NCI-H1105 (cell line): ENCODE measurements at places on chromosomes 16 and 17.

- DNase-seq = no peak
Observed at GRCh38 chr16:55000595-55000994, 69.9 kb downstream of the IRX5 start.

DNA sequence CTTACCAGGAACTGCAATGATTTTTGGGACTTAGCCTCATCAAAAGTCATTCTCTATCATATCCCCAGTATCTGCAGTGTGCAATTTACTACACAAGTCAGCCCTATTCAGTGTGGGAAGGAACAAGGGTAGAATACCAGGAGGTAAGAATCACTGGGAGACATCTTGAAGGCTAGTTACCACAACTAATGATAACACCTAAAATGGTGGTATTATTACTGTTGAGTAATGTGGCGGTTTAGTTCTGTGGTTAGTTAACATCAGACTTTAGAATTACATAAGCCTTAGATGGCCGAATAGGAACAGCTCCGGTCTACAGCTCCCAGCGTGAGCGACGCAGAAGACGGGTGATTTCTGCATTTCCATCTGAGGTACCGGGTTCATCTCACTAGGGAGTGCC is 567.9 kb upstream of the CDH11 start:
- DNase-seq = no peak

- DNase-seq = peak; percentile 97
Observed at GRCh38 chr17:21042458-21043295, at the start of gene USP22. TSS of gene USP22 (minus strand) at chr17:21043011. CDS start at chr17:21042835, 176 bp downstream.

DNA sequence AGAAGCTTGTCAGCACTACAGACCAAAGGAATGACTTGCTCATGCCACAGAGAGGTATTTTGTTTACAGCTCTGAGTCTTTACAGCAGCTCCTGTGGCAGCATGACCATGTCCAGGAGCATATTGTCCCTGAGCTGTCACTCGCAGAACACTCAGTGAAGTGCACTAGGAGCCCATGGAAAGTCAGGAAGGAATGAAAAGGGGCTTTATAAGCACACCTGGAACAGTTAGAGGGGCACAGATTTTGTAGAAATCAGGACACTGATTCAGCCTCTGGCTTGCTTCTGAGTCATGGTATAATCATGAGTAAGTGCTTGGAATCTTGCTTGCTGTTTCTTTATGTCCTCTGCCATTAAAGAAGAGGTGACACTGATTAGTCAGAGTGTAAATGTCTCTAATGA is 41.0 kb downstream of the TADA2A start:
- no peak for DNase-seq

DNA sequence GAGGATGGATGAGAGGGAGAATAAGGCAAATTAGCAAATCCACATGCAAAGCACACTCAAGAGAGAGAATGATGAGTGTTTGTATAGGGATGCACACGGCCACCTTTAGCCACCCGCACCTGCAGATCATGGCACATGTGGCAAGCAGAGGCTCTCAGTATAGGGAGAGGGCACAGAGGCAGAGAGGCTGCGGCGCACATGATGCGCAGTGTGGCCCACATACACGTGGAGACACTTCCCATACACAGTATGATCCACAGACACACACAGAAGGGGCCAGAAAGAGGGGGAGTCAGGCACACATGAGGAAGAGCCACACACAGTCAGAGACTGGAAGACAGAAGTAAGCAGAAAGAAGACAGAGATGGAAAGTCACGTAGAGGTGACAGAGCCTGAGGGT is 6.5 kb upstream of the CHD3 start:
- DNase-seq = peak; percentile 81

- no peak for DNase-seq
Observed at GRCh38 chr16:3520841-3521240, 20.0 kb downstream of the CLUAP1 start.

GRCh38 chr17:2398655-2399571 is 1.9 kb downstream of the MNT start:
- DNase-seq = no peak

DNA sequence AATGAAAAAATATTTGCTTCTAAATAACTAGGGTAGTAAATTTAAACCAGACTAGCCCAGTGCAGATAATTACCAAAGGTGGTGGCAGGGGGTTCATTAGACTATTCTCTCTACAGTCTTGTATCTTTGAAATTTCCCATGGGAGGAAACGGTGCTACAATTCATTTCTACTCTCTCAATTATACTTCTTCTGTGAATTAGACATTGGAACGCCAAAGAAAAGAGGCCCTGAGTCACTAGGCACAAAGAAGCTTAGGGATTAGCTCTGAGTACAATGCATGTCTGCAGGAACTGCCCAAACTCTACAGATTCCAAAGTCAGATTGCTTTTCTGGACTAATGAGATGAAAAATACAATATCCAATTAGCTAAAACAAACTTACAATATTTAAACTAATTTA is 30.7 kb upstream of the ARL6IP1 start:
- DNase-seq = no peak

DNA sequence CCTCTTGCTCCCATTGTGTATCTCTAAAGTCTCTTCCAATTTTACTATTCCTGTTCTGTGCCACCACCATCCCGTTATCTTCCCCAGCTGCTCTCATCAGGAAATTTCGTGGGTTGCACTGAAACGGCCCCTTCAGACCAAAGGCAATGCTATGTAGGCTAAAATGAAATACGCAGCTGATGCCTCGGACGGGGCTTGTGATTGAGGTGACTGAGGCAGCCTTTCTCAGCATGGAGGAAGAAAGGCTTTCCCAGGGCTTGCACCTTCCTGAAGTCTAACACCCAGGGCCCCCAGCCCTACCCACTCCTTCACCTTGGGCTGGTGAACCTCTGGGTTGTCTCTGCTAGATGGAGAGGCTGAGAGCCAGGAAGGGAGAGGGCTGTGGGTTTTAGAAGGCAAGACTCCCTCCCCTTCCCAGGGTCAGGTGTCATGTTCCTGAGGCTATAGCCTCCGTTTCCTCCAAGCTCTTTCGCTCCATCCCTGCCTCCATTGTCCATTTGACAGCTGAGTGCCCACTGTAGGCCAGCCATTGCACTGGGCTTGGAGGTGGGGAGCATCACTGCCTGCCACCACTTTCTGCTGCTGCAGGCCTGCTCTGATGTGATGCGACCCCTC is 7.8 kb downstream of the CCDC200 start:
- no peak for DNase-seq

DNA sequence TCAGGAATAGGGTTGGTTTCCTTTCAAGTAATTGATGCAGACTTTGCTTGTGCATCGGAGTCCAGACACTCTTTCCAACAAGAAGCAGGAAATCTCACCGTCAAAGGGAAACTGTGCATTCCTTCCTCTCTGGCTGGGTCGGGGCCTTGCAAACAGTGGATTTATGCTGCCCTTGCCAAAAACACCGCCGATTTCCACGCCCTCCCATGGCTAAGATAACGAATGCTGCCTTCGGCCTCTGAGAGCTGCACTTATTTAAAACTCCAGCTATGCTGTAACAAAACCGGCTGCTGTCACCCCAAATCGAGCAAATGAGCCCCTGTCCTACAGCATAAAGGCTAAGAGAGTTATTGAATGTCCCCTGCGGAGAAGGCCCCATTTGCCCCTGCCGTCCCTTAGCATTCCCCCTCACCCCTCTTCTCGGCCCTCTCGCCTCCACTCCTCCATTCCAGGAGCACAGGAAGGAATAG is 275.5 kb upstream of the IRX5 start:
- no peak for DNase-seq

DNA sequence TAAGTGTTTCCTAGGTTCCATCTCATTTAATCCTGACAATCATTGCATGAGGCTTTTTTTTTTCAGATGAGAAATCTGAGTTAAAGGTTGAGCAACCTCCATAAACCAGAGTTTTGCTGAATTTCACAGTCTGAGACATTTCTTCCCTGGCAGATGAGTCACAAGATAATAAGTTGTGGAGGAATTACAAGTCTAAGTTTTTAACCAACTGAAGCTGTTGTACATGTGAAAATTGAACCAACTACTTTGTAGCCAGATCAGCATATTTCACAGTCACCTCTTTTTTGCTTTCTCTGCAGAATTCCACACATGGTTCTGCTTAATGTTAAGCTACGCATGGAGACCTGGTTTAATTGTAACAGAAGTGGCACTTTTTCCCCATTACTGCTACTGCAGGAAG is 765.6 kb downstream of the CDH11 start:
- DNase-seq = no peak

DNA sequence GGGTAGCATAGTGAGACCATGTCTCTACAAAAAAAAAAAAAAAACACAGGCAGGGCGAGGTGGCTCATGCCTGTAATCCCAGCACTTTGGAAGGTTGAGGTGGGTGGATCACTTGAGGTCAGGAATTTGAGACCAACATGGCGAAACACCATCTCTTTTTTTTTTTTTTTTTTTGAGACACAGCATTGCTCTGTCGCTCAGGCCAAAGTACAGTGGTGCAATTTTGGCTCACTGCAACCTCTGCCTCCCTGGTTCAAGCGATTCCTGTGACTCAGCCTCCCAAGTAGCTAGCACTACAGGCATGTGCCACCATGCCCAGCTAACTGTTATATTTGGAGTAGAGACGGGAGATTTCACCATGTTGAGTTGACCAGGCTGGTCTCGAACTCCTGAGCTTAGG is 5.1 kb downstream of the RAMP2 start:
- DNase-seq = no peak

GRCh38 chr16:30349675-30350074 is 5.4 kb downstream of the CD2BP2 start:
- DNase-seq = no peak

DNA sequence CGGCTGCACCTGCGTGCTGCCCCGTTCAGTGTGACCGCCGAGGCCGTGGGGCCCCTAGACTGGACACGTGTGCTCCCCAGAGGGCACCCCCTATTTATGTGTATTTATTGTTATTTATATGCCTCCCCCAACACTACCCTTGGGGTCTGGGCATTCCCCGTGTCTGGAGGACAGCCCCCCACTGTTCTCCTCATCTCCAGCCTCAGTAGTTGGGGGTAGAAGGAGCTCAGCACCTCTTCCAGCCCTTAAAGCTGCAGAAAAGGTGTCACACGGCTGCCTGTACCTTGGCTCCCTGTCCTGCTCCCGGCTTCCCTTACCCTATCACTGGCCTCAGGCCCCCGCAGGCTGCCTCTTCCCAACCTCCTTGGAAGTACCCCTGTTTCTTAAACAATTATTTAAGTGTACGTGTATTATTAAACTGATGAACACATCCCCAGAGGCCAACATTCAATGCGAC is 1.7 kb downstream of the IL17C start:
- DNase-seq = no peak

- DNase-seq = no peak
Observed at GRCh38 chr16:11273721-11274324, 394 bp upstream of the PRM3 start.

GRCh38 chr17:54933921-54934320 is 33.3 kb downstream of the TOM1L1 start:
- DNase-seq = no peak

- DNase-seq = no peak
Observed at GRCh38 chr17:35080536-35080935, 17.0 kb upstream of the RFFL start.

DNA sequence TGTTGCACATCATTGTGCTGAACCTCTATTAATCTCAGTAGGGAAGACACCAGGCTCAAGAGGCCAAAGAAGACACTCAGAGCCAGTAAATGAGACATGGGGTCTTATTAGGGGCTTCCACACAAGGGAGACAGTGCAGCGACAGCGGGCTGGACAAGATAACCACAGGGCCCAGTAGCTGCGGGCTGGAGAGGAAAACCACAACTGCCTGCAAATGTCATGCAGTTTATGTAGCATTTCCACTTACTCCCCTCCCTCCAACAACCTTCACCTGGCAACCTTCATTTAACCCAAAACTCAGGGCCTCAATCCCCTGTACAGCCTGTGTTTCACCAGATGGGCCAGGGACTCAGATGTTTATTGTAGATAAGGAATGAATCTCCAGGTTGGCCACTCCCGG is 185.6 kb downstream of the UTP18 start:
- no peak for DNase-seq

- peak; percentile 46 for DNase-seq
Observed at GRCh38 chr17:8223356-8224126, 13.2 kb upstream of the AURKB start.

DNA sequence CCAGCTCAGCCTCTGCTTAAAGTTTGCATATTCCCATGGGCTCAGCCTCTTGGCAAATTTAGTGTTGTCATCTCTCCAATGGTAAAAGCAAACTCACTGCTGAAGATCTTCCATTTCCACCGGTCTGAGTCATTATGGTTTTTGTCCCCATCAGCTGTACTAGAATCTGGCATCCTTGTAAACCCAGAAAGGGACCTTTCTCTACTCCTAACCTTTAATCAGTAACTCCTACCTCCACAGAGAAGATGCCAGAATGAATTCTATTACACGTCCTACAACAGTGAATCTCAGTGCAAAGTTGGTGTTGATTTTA is 45.8 kb downstream of the ZNF652 start:
- DNase-seq = no peak

DNA sequence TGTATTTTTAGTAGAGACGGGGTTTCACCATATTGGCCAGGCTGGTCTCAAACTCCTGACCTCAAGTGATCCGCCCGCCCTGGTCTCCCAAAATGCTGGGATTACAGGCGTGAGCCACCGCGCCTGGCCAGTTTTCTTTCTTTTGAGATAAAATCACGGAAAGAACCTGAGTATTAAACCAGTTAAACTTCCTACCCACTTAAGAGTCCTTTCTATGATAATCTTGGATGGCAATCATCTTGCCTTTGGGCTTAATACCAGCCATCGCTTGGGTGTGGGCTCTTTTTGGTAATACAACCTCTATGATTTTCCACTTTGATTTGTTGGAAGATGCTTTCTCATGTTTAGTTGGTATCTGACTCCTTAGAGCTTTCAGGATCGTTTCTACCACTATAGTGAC is 24.0 kb downstream of the PITPNC1 start:
- no peak for DNase-seq

- peak; percentile 73 for DNase-seq
Observed at GRCh38 chr17:77471984-77472461, 331.3 kb downstream of the SEC14L1 start.
